ENCODE measurements at places on chromosomes 2 and 18.
A peak's percentile ranks its signal among the peaks of the same experiment; 100 is the strongest.

GRCh38 chr2:181656450-181657291, at the start of gene CERKL:
Gene CERKL, minus strand, starts transcription at chr2:181657105. Its CDS starts 99 bp downstream, at chr2:181657006.
- DNase-seq: peak; percentile 22

- DNase-seq: peak; percentile 89
These were observed 54.4 kb upstream of the FOSL2 start for GRCh38 chr2:28338046-28338817.

DNA sequence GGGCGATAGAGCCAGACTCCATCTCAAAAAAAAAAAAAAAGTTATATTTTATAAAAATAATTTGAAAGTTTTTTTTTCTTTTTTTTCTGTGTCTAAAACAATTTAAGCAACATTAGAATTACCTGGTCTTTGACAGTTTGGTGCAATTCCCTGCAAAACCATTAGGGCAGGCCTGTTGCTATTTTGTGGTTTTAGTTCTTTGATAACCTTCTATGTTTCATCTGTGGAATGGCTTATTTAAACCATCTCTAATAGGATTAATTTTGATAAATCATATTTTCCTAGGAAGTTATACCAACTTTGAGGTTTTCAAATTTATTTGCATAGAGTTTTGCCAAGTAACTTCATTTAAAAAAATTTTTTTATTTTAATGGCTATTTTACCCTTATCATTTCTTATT, 141.2 kb upstream of the TWIST2 start:
- no peak for DNase-seq

GRCh38 chr2:199693861-199694260, 157.1 kb downstream of the FTCDNL1 start:
- no peak for DNase-seq

- no peak for DNase-seq
These were observed 32.0 kb upstream of the INHBB start for GRCh38 chr2:120313695-120314615.

GRCh38 chr2:239715202-239715601, 309.9 kb downstream of the NDUFA10 start:
- DNase-seq: no peak

DNA sequence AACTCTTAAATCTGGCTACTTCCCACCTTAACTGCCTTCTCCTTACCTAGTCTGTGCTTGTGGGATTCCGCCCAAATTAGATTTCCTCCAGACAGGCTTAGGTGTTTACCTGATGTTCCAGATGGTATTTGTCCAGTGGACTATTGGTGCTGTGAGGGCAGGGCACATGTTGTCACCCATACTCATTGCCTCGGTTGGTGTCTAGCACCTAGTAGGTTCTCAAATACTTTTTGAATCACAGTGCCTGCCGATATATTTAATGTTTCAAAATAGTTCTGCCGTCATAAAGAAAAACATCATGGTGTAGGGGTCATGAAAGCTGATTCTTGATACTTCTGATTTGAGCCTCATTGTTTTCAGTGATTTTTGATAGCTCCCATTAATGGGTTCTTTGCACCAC, 1.1 kb downstream of the SEPTIN2 start:
- no peak for DNase-seq
